ENCODE measurements at places on chromosomes 6 and 20.
A peak's percentile ranks its signal among the peaks of the same experiment; 100 is the strongest.

- DNase-seq: no peak
Observed at GRCh38 chr20:37657924-37658804, 35.7 kb upstream of the CTNNBL1 start.

DNA sequence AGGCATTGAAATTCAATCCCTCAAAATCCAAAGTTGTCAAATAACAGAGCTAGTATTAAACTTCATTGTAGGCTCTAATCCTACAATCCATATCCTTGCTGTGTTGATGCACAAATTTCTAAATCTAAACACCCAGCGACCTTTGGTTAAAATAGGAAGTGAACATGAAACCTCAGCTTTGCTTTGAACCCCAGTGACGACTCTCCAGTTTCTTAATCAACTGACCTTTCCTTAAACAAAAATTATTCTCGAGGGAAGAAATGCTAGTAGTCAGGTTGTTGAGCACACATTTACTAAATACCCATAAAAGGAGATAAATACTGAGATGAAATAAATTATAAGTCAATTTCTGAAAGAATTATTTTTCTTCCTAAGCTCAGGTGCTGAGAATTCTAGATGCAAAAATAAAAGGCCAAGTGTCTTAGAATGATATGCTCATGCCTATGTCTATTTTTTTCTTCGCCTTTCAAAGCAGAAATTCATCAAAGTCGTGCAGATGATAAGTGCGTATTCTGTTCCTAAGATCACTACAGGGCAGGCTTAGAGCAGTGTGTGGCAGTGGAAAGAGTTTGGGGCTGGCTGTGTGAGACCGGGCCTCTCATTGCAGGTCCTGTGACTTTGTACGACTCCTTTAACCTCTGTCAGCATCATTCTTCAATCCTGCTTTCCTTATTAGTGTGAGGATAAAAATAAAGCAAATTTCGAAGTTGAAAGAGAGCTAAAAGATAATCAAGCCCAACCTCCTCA lies 208.7 kb downstream of the PRL start:
- DNase-seq: peak; percentile 31

GRCh38 chr6:133198725-133199124 lies 42.4 kb upstream of the EYA4 start:
- peak; percentile 3 for DNase-seq

DNA sequence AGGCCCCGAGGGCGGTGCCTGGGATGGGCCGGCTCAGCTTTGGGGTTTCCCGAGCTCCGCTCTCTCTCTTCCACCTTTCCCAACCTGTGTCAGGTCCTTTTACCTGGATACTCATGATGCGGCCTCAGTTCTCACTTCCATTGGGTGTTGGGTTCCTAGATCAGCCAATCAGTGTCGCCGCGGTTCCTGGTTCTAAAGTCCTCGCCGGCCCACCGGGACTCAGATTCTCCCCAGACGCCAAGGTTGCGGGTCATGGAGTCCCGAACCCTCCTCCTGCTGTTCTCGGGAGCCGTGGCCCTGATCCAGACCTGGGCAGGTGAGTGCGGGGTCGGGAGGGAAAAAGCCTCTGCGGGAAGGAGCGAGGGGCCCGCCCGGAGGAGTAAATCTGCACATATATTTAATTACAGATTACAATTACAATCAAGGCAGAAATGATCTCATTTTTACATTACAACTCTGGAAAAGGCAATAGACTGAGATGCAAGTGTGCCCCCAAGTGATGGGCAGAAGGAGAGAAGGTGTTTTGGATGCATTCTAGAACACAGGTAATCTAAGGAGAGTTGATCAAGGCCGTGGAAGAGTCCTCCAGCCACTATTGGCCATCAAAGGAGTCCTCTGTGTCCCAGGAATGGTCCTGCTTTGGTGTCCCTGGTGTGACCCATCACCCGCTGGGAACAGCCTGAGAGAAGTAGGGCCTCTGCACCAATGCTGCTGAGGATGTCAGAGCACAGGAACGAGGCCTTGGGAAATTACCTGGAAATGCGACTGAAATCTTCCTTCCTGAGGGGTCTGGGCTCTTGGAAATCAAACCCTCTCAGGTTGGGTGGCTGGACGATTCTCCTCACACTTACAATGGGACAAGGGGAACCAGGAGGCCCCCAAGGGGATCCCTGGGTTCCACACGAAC lies 34.7 kb upstream of the MICB start:
- peak; percentile 84 for DNase-seq

DNA sequence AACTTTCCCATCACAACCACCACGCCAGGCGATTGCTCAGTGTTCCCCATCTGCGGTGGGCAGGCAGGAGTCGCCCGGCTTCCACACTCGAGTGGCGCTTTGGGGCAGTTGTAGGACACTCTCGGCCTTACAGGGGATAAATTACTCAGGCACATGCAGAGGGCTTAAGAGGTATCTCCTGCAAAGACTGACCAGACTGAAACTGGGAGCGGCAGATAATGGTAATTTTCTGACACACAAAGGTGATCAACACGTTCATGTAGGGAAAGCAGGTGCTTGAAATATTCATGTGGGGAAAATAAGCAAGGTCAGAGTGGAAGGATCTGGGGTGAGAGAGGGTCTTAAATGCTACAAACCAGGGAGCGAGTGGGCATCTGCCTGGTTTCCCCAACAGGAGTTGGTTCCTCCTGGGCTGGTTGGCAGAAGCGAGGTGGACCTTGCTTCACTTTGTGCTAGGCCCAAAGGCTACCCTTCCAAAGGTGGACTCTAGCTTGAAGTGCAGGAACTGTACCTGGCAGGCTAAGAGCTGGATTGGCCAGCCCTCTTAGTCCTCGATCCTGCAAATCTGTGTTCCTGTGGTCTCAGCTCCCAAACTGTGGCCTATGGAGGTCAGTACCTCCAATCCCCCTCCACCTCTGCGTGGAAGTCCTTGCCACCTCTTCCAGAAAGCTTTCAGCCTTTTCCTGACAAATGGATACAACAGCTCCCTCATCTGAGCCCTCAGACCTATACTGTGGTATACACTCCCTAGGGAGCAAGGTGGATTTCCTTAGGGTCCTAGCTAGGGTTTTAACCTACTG lies 16.7 kb downstream of the PLAGL2 start:
- no peak for DNase-seq

GRCh38 chr6:145756170-145756662 lies 20.9 kb upstream of the EPM2A start:
- DNase-seq: peak; percentile 98

DNA sequence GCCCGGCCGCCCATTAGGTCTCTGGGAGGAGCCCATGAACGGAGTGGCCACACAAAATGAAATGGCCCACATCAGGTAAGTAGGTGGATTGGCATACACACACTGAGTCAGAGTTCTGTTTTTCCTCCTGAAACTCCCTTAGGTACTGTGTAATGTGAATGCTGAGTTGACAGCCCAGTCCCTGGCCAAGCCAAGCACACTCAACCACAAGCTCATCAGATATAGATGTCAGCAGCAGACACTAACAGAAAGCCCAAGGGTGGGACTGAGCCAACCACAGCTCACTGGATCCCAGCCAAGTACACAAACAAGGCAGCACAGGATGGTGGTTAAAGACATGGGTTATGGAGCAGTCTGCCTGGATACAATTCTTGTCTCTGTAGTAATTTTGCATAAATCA lies 403.4 kb downstream of the GJA1 start:
- peak; percentile 74 for DNase-seq
